Activated T-cell treated with anti-CD3 and anti-CD28 coated beads, Interleukin-2, amount 50 U/mL, for 24 hours (primary cell): ENCODE measurements at places on chromosomes 11 and 22.
A peak's percentile ranks its signal among the peaks of the same experiment; 100 is the strongest.

DNA sequence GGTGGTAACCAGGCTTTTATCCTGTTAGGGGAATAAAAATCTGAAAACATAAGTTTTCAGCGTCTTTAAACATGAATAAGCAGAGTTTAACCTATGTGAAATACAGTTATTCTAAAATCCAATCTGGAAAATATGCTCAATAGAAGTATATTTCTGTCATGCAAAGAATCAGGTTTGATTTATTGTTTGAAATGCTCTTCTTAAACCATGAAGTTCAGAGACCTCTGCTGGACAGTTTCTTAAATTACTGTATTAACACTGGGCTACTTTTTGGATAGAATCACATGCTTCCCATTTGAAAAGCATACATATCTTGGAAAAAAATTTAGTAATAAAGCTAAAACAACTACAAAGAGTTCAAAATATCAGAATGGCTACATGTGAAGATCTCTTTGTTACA lies 25.4 kb downstream of the APIP start:
- DNase-seq: no peak

DNA sequence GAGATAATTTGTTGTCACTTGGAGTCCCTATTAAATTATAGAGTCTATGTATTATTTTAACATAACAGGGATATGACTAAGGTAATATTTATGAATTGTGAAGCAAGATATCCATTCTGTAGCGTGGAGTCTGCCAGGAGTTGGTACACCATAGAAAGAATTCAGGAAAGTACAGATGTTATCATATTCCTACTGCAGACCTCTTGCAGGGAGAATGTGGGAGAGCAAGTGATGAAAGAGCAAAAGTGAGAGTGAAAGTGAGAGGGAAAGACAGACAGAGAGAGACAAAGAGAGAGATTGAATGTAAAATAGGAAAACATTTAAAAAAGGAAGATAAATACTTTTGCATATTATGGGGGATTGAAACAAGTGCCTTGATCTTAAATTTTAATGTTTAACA lies 468.8 kb downstream of the CNTN5 start:
- DNase-seq: no peak

GRCh38 chr11:120797143-120797542 lies 226.8 kb upstream of the TBCEL start:
- no peak for DNase-seq

GRCh38 chr11:71991494-71991893 lies 7.2 kb upstream of the IL18BP start:
- DNase-seq: no peak

DNA sequence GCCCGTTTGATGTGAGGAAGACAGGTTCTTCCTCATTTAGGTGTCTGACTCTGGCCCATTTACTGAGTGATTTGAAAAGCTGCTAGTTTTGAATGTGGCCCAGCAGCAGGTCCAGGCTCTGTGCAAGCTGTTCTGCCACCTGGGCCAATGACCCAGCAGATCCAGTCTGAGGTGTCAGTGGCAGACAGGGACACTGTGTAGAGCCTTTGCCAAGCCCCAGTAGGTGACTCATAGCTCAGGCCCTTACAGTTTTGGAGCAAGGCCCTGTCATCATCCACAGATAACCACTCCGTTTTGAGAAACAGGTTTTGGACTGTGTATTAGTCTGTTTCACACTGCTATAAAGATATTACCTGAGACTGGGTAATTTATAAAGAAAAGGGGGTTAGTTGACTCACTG lies 23.9 kb downstream of the TSPAN32 start:
- DNase-seq: no peak

- no peak for DNase-seq
These were observed 16.3 kb downstream of the ST14 start for GRCh38 chr11:130175898-130176297.

DNA sequence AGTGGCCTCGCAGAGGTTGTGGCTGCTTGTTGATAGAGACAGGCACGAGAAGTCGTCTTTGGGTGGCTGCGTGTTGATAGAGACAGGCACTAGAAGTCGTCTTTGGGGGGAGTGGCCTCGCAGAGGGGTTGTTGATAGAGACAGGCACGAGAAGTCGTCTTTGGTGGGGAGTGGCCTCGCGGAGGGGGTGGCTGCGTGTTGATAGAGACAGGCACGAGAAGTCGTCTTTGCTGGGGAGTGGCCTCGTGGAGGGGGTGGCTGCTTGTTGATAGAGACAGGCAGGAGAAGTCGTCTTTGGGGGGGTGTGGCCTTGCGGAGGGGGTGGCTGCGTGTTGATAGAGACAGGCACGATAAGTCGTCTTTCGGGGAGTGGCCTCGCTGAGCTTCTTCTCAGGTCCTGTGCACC lies 328.8 kb downstream of the TBC1D22A start:
- no peak for DNase-seq

DNA sequence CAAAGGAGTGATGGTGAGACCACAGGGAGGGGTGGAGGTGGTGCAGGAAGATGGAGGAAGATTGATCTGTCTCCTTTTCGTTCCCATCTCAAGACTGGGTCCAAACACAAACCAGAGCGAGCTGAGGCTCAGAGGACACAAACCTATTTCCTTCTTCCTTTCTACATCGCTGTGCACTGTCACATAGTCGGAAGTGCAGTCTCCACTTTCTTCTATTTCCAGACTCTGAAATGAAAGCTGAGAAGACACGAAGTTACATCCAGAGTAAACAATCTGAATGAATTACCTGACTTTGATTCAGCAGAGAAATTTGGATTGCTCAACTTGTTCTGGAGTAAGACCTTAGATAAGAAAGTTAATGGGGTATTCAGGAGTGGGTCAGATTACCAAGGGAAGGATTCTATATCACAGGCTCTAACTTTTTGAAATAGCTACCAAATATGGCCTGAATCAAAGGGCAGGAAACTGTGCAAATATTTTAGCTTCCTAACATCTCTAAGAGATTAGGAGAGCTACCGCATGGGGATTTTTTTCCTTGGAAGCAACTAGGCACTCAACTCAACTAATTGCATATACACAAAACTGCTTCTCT lies 14.4 kb downstream of the OVCH2 start:
- DNase-seq: no peak

- DNase-seq: no peak
These were observed 88.1 kb downstream of the RRAS2 start for GRCh38 chr11:14270690-14271542.

DNA sequence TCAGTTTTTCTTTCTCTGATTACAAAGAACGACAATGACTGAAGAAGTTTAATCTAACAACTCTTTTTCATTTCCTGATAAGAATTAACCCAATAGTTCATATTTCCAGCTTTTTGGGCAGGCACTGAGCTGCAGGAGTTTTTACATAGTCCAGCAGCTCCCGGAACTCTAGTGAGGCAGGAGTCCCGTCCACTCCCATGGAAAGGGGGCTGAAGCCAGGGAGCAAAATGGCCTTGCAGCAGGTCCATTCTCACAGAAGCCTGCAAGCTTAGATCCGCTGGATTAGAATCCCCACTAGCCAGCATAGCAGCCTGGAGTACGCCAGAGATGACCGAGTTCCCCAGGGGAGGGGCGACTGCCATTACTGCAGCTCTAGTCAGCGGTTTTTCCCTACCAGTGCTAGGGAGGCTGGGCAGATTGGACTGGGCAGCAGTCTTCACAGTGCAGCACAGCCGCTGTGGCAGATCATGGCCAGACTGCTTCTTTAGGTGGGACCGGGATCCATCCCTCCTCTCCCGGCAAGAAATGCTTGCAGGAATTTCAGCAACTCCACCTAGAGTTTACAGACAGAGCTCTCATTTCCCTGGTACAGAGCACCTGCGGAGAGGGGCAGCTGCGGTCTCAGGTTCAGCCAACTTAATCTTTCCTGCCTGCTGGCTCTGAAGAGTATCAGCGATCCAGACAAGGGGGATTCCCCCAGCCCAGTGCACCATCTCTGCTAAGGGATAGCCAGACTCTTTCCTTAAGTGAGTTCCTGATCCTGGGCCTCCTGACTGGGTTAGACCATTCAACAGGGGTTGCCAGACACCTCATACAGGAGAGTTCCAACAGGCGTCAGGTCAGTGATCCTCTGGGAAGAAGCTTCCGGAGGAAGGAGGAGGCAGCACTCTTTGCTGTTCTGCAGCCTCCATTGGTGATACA lies 742 bp upstream of the CASP4 start:
- peak; percentile 38 for DNase-seq

DNA sequence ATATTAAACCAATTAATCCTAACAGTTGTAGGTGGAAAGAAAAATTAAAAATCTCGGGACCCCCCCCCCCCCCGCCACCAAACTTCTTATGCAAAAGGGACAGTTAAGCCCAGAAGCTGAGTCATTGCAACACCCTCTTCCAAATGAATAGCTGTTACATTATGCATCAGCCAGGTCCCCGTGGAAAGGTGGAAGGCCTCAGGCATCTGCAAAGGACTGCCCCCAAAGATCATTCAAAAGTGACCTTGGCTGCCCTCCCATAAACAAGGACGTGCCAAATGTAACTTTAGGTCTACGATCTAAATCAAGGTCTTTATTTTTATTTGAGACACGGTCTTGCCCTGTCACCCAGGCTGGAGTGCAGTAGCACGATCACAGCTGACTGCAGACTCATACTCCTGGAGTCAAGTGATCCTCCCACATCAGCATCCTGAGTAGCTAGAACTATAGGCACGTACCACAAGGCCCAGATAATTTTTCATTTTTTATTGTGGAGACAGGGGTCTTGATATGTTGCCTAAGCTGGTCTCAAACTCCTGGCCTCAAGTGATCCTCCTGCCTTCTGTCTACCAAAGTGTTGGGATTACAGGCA lies 22.8 kb downstream of the SYN3 start:
- no peak for DNase-seq

GRCh38 chr22:40027191-40028097 lies 32.7 kb downstream of the FAM83F start:
- DNase-seq: no peak

- DNase-seq: peak; percentile 20
These were observed 1002.7 kb downstream of the BRD1 start for GRCh38 chr22:48824712-48825651.

DNA sequence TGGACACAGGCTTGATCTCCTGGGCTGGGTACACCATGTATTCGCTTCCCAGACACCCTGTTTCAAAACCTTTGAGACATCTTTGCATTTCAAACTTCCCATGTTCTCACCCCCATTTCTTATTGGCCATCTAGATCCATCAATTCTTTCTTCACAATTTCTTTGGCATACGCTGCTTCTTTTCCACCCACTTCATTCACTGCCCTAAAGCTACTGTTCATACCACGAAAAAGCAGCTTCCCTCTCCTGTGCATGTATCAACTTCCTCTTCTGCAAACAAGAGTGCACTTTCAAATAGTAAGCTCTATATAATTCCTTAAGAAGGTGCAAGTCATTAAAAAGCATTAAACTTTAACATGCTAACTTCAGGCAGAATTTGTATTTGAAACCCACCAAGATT lies 21.4 kb downstream of the UVRAG start:
- no peak for DNase-seq

DNA sequence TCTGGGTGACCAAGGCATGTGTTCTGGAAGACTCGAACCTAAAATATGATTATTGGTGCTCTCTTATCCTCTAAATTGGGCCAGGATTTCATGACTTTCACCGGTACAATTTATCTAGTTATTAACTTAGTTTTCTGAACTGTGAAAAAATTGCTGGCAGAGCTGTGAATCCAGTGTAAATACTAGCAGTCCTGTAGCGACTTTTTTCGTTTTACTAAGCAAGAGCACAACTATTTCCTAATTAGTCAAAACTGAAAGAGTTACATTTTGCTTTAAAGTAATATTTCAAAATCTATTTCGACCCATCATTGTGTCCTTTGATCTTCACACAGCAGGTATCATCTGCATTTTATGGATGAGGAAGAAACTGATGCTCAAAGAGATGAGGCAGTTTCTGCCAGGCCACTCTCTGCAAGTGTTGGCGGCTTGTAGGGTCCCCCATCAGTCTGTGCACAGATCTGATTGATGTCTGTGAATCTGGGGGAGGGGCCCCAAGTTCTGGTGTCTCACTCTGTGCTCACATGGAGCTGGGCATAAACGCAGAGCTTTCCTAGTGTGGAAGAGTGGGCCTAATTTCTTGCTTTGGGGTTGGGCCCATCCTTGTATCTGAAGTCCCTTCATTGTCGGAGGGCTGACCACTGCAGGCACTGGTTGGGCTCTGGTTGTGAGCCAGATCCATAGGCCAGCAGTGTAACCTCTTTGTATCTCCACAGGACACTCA lies 1.4 kb upstream of the TRMT2A start:
- no peak for DNase-seq

- DNase-seq: no peak
These were observed 1114.1 kb downstream of the BRD1 start for GRCh38 chr22:48713272-48714205.

DNA sequence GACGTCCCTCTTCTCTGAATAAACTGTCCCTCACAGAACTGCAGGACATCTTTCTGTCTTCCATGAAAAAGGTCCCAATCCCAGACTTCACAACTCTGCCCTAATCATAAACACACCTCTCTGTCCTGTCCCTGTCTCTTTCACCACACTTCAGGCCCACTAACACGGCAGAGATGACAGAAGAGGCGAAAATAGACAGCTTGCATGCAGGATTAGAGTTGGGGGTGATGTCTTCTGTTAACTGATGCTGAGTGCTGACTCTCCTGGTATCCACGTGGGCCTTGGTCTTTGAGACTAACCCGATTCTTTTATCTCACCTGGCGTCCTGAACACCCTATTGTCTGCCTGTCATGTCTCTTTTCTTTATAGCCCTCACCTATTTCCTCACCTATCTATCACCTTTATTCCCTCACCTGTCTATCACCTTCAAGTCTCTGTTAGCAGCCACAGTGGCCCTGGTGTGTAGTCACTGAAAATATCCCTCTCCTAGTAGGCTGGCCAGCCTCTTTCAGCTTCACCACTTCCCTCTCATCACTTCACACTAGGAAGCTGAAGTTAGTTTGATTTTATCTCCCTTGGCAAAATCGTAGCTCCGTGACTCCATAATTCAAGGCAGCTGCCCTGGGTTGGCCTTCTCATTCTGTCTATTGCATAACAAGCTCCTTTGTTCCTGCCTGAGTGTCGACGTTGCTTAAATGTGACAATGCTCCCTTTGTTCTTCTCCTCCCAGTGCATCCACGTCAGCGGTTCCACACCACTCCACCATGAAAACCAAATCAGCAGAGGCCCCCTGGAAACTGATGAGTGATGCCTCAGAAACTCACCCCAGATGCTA lies 30.6 kb upstream of the DRD2 start:
- DNase-seq: no peak

- DNase-seq: no peak
These were observed 143.2 kb downstream of the ARHGAP42 start for GRCh38 chr11:100830274-100830673.
